Effector memory CD8-positive, alpha-beta T cell (primary cell): ENCODE measurements at places on chromosomes 5 and 9.

DNA sequence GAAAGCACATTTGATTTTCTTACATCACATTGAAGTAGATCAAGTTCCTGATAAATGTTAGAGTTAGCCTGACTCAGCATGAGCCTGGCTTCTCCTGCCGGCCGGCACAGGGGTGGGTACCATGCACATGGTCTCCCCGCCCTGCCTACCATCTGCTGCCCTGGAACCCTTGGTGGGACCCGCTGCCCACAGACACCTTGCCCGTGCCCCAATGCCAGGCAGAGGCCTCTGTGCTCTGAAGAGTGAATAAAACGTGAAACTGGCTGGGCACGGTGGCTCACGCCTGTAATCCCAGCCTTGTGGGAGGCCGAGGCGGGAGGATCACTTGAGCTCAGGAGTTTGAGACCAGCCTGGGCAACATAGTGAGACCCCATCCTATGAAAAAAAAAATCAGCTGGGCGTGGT, 17.3 kb downstream of the EXD3 start:
- no peak for DNase-seq

DNA sequence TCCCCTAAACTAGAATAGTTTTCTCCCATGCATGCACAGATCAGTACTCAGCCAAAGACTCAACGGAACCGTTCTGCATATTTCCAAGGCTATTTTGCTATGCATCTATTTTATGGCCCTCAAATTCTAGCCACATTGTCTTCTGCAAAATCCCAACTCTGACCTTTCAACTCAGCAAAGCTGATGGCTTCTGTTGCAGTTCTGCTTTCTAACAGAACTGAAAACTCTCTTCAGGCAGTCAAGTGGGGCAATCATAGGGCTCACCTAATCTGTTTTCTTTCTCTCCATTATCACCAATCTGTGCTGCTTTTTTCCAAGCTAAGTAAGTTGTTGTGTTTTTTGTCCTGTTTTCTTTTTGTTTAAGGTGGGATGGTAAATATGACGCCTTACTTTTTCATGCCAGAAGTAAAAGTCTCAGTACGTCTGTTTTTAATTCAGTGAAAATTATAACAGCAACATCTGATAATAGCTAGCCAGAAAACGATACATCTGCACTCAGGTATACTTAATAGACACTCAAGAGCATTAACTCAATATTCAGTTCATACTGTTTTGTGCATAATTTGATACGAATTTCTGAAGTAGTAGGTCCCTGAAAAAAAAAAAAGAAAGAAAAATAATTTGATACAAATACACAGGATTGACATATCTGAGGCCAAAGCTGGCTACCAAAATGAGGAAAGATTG, 454.3 kb downstream of the TLE1 start:
- no peak for DNase-seq

DNA sequence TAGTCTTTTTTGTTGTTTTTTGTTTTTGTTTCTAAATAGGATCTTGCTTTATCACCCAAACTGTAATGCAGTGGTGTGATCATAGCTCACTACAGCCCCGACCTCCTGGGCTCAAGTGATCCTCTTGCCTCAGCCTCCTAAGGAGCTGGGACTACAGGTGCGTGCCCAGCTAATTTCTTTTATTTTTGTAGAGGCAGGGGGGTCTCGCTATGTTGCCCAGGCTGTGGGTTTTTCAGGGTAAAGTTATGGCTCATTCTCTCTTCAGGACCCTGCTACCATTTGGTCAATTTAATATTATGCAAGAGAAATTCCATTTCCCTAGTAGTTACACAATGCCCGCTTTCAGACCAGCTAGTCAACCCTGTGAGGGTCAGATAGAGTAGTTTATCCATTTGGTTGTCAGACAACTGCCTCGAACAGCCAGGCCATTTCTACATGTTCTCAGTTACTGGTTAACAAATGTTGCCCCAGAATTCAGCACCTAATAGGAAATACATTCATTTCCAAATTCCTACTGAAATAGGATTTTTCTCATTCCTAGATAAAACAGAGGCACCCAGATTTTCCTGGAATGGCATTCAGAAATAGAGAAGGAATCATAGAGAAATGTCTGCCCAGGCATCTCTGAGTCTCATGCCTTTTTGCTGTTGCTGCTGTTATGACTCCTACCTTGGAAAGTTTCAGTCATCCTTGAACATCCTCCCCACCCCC, 6.4 kb upstream of the GLIS3 start:
- no peak for DNase-seq

DNA sequence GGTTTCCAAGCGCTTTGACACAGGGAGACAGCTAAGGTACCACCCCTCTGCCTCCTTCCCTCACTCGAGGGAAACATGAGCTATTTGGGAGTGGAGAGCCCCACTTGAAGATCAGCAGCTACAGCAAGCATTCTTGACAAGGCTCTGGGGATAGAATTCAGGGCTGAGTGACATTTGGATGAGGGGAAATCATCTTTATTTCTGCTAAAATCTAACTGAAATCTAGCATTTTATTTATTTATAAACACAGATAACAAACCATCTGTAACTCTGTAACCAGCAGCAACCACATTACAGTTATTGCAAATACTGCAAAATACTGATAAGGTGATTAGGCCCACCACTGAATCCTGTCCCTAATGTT, 22.4 kb downstream of the RNF130 start:
- DNase-seq: no peak

DNA sequence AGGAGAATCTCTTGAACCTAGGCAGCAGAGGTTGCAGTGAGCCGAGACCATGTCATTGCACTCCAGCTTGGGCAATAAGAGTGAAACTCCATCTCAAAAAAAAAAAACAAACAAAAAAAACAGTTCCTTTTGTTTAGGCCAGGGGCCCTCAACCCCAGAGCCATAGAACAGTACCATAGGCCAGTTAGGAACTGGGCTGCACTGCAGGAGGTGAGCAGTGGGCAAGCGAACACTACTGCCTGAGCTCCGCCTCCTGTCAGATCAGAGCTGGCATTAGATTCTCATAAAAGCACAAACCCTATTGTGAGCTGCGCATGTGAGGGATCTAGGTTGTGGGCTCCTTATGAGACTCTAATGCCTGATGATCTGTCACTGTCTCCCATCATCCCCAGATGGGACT, 49.1 kb upstream of the SUB1 start:
- DNase-seq: no peak

DNA sequence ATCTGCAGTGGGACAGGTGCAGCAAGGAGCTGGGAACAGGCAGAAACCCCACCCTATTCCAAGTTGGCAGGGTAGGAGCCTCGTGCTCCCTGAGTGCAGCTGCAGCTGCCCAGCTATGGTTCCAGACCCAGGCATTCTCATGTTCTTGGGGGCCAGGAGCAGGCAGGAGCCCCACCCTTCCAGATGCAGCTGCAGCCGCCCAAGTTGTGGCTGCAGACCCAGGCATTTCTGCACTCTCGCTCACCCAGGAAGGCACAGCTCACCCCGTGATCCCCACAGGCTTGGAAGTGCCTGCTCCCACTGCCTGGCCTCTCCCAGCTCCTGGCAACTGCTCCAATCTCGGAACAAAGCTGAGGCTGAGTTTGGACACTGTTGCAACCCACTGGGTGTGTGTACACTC, 275.8 kb upstream of the ADRA1B start:
- no peak for DNase-seq

GRCh38 chr9:121349009-121349408, 21.0 kb downstream of the STOM start:
- no peak for DNase-seq

DNA sequence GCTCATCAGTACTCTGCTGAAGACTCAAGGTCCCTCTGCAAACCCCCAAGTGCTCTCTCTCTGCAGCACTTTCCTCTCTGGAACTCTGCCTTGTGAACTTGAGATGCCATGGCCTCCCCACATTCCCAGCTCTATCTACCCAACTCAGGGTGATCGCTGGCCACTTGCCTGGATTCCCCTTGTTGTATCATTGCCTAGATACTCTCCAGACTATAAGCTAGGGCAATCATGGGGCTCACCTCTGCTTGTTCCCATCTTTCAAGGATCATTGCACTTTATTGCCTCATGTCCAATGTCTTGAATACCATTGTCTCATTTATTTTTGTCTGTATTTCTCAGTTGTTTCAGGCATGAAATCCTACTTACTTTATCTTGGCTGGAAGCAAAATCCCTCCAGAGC, 144.1 kb downstream of the PLPPR1 start:
- DNase-seq: no peak

- DNase-seq: no peak
Measured at GRCh38 chr5:59180515-59180914, 597.6 kb downstream of the RAB3C start.

DNA sequence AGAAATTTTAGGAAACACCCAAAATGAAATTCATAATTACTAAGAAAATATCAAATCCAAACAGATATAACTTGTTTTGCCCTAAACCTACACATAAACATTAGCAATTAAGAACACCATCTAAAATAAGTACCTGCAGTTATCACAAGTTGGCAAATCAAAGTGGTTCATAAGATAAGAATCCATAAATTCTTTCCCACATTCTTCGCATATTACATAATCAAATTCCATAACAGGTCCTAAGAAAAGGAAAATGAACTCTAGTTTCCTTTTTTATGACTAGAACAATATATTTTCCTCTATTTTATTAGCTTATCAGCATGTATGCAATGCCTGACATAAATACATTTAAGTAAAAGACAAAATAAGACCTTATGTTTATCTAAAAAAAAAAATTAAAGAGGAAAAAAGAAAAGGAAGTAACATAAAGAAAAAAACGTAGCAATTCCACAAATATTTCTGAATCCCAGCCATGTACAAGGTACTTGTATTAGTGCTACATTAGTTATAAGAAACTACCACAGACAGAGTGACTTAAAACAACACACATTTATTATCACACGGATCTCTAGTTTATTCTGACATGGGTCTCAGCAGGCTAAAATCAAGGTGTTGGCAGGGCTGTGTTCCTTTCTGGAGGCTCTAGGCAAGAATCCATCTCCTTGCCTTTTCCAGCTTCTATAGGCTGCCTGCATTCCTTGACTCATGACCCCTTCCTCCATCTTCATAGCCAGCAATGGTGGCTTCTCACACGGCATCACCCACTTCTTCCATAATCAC, 7.5 kb downstream of the XPA start:
- no peak for DNase-seq

GRCh38 chr5:67792891-67793290, 422.7 kb upstream of the PIK3R1 start:
- no peak for DNase-seq

- DNase-seq: no peak
Measured at GRCh38 chr9:127253446-127253845, 11.1 kb upstream of the GARNL3 start.

DNA sequence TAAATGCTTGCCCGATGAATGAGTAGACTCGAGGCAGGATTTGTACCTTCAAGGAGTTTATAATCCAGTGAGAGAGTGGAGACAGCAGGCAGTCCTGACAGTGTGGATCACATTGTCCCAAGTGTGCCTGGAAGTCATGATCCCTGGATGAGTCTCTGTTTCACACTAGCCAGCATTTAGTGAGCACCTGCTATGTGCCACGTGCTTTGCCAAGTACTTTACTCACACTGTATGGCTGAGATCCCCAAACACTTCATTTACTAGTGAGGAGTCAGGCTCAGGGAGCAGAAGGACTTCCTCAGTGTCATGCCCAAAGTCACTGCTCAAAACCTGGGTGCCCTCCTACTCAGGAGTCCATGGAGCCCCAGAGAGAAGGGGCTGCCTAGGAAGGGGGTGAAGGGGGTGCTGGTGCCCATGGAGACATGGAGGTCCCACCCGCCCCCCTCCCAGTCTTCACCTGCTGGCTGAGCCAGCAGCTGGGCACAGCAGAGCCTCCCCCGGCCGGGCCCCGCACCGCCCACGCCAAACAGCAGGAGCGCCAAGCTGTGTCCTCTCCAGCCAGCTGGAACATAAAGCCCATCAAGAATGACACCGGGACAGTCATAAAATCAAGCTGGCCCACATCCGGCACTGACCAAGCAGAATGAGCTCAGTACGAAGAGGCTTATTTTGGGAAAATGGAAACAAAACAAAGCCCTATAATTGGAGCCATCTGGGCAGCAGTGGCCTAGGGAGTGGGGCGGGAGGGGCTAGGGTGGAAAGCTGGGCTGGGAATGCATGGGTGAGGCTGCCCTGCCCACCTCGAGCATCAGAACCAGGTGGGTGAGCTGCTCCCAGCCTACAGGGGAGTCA, 10.6 kb downstream of the LAMC3 start:
- DNase-seq: no peak

GRCh38 chr9:982394-983230, 6.2 kb downstream of the DMRT3 start:
- DNase-seq: no peak

DNA sequence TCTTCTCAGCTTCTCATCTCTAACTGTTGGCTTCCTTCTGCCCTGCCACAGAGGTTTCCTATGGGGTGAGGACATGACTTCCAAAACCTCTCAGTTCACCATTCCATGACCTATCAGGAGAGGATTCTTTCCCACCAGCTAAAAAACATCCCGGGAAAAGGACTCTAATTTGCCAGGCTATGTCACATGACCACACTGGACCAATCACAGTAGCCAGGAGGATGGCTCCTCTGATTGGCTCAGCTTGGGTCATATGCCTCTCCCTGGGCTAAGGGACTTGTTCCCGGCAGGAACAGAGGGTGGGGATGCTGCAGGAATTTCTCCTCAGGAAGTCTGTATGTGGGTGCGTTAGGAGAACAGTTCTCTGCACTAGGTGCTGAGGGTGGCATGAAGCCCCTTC, 40.3 kb upstream of the XPA start:
- DNase-seq: no peak

- no peak for DNase-seq
Measured at GRCh38 chr9:15140051-15140450, 167.0 kb downstream of the TTC39B start.

GRCh38 chr5:164357395-164358033, 852.1 kb downstream of the MAT2B start:
- no peak for DNase-seq

DNA sequence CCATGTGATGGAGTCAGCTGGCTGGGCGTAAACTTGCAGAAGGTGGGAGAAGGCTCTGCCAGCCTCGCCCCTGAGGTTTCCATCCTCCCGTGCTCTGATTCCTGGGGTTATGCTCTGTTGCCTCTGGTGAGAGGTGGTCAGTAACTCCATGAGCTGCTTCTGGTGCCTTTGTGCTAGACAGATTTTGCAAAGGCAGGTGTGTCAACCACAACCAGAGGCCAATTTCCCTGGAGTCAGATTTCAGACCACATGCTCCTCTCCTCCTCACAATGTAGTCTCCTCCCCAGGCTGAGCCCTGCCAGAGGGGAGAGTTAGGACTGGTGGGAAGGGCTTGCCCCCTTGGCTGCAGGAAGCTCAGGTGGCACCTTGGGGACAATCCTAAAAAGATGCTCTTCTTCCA, 38.8 kb upstream of the TENT4A start:
- no peak for DNase-seq

DNA sequence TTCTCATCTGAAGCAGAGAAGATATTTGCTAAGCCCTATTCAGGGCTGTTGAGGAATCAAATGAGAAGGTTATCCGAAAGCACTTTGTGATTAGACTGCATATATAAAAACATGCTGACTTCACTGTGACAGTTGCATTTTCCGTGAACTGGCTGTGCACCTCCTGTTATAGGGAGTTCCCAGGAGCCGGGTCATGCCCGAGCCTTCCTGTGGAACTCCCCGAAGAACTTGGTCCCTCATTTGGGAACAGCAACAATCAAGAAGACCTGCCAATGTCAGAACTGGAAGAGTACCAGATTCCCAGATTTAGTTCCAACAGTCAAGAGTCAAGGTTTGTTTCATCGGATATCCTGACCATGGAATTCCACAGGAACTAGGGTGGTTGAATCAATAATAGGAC, 130.4 kb upstream of the RAI14 start:
- DNase-seq: no peak

GRCh38 chr5:174325961-174326360, 280.5 kb downstream of the NSG2 start:
- DNase-seq: no peak
